Kidney tubule cell (primary cell): ENCODE measurements at places on chromosomes 16 and 17.

DNA sequence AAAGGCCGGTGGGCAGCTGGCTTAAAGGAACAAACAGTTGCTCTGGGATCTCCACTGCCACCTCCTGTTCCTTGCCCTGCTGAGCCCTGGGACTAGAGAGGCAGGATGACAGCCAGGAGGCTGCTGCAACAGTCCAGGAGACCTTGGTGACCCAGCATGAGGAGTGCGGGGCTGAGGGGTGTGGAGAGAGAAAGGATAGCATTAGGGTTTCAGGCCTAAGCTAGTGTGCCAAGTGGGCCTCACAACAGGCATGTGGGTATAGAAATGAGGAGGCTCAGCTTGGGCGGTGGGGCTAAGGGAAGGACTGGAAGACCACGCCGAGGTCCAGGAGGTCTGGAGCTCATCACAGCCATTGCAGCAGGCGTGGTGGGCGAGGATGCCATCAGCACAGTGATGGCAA lies 39.8 kb downstream of the SDK2 start:
- DNase-seq = no peak

- DNase-seq = no peak
Observed at GRCh38 chr17:12603566-12603965, 62.1 kb upstream of the MYOCD start.

DNA sequence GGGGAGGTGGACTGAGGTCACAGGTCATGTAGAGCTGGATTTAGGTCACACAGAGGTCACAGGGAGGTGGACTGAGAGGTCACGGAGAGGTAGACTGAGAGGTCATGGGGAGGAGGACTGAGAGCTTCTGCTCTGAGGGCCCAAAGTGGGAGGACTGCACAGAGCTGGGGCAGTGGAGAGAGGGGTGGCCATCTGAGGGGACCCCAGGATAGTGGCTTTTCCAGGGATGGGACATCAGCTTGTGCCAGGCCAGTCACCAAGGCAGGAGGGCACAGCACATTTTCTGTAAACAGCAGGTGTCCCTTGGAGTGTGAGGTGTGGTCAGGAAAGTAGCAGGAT lies 26.1 kb upstream of the JPT2 start:
- DNase-seq = no peak

- peak; percentile 91 for DNase-seq
Observed at GRCh38 chr17:9408381-9408780, 167.2 kb downstream of the STX8 start.

GRCh38 chr16:88505405-88506082 lies 52.5 kb downstream of the ZFPM1 start:
- DNase-seq = peak; percentile 76

- no peak for DNase-seq
Observed at GRCh38 chr17:77544347-77545110, 403.8 kb downstream of the SEC14L1 start.

- DNase-seq = peak; percentile 68
Observed at GRCh38 chr16:3171181-3171854, 16.7 kb upstream of the OR1F1 start.

GRCh38 chr17:70905796-70906195 lies 736.5 kb downstream of the KCNJ2 start:
- peak; percentile 60 for DNase-seq

- no peak for DNase-seq
Observed at GRCh38 chr17:56774650-56775049, 59.1 kb downstream of the C17orf67 start.

DNA sequence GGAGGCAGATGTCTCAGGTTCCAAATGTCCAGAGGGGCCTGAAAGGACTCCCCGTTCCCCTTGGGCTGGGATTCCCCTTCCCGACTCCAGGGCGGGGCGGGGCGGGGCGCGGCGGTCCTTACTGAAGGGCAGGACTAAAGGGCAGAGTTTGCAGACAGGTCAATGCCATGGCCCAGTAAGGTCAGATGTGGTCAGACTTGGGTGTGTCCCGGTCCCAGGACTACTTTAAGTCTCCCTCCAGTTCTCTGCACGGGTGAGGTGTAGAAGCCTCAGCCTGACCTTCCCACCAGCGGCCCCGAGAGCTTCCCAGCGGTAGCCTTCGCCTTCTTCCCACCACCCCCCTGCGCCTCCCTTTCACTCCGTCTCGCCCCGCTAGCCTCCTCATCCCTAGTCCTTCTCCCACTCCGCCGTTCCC lies 532 bp downstream of the KDM6B start:
- DNase-seq = no peak

DNA sequence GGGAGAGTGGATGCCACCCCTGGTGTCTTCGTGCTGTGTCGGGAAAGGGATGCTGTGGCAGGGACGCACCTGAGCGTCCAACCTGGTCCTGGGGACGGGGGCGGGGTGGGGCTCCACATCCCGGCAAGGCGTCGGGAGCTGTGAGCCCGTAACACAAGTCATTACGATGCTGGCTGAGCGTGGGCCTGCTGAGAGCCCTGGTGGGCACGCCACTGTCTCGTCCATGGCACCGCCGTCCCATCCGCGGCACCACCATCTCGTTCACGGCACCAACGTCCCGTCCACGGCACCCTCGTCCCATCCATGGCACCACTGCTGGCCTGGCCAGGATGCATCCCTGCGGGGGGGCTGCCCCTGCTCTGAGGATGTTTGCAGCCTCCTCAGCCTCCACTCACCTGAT lies 24.1 kb upstream of the GNG13 start:
- DNase-seq = no peak
